ENCODE measurements at places on chromosomes 7 and 10.

DNA sequence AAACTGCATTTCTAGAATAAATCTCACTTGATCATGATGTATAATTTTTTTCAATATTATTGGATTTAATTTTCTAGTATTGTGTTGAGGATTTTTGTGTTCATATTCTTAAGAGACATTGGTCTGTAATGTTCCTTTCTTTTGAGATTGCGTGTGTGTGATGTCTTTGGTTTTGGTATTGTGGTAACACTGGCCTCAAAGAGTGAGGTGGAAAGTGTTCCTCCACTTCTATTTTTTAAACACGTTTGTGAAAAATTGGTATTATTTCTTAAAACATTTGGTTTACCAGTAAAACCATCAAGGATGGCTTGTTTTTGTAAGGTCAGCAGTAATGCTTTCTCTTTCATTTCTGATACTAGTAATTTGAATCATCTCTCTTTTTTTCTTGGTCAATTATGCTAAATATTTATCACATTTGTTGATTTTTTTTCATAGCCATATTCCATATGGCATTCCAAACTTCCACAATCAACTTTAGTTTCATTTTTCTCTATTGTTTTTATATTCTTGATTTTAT lies 290.2 kb upstream of the CDC14C start:
- DNase-seq: no peak

DNA sequence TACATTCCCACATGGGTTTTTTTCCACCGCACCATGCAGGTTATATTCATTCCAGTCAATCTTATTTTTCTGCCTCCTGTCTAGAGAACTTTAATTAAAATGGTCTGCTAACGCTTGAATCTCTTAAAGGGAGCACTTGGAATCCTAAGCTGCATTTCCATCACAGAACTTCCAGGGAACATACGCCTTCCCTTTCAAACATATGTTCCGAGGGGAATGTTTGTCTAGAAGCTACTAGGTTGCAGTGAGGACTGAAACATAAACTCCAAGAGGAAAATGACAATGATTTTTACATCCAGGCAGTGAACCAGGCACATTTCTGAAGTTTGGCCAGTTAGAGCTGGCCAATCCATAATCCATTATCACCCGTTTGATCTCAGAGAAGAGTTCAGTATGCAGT lies 375.5 kb upstream of the NRP1 start:
- DNase-seq: no peak

GRCh38 chr7:86470763-86471162 lies 172.9 kb upstream of the GRM3 start:
- DNase-seq: no peak

DNA sequence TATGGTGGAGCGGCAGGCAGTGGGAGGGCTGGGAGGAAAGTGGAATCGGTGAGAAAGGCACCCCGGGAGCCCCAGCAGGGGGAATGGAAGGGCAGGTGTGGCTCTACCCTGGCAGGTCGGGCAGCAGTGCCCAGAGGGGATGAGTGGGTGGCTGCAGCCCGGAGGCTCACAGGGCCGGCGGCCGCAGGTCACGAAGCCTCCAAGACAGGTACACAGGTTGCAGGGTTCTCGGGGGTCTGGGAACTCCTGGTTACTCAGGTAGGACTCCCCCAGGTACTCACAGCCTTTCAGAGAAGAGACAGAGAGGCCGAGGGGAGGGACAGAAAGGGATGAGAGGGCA lies 21.8 kb downstream of the KCP start:
- DNase-seq: no peak

DNA sequence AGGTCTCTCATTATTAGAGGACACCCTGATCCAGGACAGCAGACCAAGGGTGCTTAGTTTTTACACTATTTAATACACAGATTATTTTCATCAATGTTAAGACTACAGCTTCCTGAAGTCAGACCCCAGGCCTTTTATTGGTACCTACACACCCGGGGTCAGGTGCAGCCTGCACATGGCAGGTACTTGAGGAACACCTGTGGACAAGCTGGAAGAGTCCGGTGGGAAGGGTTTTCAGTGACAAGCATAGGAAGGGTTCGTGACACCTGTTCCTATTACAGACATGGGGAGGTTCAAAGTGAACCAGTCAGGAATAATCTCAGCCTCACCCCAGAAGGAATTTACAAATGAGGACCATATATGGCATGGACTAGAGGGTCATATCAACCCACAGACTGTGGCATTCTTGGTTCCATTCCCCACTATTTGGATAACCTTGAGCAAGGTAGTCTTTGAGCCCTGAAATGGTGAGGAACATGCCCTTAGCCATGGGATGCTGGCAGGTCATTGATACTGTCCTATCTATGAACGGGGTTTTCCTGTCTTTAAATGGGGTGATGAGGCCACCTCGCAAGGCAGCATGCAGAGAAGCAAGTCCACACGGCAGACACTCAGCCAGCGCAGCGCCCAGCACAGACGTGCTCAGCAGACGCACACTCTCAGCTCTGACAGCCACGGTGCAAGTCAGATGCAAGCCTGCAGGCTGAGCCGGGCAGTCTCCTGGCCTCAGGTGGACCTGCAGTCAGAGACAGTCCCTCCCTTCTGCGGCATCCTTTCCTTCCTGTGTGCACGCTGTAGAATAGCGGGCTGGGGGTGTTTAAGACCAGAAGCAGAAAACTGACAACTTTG lies 624.9 kb downstream of the PTPRN2 start:
- no peak for DNase-seq

- no peak for DNase-seq
Observed at GRCh38 chr7:923108-924041, 31.1 kb downstream of the ADAP1 start.

DNA sequence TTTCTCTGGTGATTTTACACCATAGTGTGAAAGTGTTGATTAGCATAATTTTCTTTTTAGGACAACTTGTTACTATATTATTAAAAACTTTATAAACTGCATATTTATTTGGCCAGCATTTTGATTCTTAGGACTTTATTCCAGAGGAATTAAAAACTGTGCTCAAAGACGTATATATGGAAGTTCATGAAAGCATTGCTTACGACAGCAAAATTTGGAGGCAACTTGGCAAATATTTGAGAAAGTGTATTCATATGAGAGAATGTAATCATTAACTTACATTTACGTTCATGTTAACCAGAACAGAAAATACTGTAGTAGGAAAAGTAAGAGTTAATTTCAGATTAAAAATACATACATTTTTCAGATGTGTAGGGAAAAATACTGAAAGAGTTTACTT lies 203.1 kb downstream of the JCAD start:
- no peak for DNase-seq

GRCh38 chr10:43972976-43973647 lies 324.4 kb upstream of the ZNF32 start:
- no peak for DNase-seq

- DNase-seq: no peak
Observed at GRCh38 chr7:30741289-30741688, 10.6 kb upstream of the INMT start.

GRCh38 chr10:19824381-19825342 lies 8.4 kb downstream of the PLXDC2 start:
- DNase-seq: no peak

GRCh38 chr7:118312051-118312450 lies 87.5 kb downstream of the ANKRD7 start:
- DNase-seq: no peak

GRCh38 chr10:64103750-64104470 lies 582.7 kb downstream of the REEP3 start:
- no peak for DNase-seq

DNA sequence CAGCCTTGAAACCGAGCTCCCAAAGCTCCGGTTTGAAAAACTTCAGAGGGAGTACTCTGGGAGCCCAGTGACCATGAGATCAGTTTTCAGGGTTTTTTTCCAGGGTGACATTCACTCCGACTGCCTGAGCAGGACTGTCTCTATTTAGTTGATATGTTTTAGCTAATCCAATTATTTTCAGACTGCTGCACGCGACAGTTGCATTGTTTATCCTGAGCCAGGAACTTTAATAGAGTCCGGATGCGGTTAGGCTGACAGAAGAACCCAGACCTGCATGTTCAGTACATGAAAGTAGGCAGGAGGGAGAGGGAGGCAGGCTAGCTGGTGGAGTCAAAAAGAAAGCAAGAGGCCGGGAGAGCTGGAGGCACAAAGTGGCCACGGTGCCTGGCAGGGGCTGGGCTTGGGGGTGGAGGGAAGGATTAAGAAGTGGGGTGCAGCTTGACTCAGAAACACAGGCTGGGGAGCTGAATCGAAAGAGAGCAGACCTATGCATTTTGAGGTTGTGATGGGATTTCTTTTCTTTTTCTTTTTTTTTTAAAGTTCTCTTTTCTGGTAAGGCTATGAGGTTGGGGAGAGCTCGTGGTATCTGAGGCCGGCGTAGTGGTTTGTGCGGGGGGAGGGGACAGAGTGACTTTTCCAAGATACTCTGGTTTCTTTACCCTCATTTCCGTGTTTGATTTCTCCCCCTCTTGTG lies 5.7 kb downstream of the GATA3 start:
- DNase-seq: no peak

DNA sequence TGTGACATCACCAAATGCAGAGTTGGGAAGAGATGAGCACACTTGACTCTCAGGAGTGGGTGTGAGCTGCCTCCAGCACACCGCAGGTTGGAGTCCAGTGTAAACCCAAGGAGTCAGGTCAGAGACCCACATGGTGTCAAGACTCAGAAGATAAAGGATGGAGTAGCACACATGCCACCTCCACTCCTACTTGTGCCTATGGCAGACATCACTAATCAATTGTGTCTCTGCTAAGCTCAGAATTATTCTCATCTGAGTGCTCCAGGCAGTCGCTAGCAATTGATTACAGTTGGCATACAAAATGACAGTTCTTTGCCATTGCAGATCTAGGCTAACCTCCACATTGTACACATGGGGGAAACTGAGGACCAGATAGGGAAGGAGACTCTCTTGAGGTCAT lies 187.1 kb downstream of the RPS24 start:
- DNase-seq: no peak

GRCh38 chr10:79407811-79408795 lies 37.3 kb downstream of the ZCCHC24 start:
- no peak for DNase-seq

DNA sequence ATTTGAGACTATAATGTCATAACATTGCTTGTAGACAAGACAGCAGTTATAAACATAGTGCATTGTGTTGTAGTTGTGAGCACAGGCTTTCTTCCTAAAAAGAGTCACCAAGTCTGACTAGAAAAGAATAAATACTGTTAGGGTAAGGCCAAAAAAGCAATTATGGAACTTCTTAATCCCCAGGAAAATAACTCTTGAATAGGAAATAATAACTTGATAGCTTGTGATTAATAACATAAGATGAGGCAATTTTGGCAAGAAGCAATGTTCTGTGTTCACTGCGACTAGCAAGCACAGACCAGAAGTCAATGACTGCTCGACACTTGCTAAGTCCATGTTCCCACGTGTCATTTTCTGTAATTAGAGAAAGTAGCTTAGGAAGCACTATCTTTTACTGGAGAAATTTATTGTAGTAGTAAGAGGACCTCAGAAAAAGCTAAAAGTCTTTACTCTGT lies 97.1 kb downstream of the AGMO start:
- DNase-seq: no peak
